Thyroid gland (tissue), 4 donors: ENCODE measurements at places on chromosomes 3 and 15.
A peak's percentile ranks its signal among the peaks of the same experiment; 100 is the strongest.

DNA sequence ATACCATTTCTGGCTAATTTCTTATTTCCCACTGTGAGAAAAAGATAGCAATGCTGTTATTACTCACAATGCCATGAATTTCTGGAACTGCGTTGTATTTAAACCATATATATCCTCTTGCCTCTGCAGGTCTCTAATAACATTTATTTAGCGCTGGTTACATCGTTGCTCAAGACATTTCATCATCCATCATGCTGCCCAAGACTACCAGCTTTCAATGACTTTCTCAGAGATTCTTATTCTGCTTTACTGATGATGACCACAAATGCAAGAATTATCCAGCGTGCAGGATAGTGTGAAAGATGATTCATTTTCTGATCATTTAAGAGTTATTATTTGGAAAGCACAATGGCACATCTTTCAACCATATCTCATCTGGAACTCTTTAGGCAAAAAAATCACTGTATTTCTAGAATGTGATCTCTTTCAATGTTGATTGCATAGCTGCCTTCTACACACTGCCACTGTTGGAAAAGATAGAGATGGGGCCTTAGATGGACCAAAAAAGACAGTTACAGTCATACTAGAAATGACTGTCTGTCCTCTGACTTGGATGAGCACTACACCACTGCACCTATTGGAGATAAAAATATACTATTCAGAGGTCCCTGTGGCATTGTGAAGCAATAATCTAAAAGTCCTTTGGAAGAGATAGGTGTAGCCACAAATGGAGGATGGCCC lies 716.1 kb downstream of the NSUN3 start:
- DNase-seq, result no peak

DNA sequence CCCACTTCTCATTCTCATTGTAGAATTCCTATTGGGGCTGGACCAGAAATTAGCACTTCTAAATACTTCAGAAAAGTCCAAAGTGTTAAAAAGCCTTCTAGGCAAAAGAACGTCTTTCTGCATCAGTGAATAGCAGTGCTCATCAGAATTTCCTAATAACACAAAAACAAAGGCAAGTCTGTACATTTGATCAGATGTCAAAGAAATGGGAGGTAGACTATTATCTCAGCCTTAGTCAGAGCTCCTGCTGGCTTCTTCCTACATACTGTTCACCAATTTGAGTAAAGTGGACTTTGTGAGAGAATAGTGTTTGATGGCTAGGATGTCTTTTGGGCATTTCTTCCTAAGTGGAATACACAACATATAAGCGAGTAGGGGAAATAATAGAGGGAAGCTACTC lies 48.7 kb downstream of the FOXB1 start:
- DNase-seq, result no peak

DNA sequence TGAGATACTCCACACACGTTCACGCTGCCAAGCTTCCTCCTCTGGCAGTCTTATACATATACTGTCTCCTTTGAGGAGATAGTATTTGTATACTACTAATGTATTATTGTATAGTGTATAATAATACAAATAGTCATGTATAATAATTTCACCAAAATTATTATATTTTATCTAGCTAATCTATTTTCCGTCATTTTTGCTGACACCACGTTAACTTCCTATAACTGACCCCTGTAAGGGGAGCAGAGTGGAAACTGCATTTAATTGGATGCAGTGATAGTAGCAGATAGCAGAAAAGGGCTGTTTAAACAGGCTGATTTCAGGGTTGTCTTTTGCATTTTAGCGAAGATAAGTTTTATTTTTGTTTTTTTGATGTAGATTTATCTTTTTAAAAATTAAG lies 30.5 kb upstream of the TMEM42 start:
- DNase-seq, result no peak

- no peak for DNase-seq
Measured at GRCh38 chr3:65729973-65730372, 308.7 kb downstream of the MAGI1 start.

DNA sequence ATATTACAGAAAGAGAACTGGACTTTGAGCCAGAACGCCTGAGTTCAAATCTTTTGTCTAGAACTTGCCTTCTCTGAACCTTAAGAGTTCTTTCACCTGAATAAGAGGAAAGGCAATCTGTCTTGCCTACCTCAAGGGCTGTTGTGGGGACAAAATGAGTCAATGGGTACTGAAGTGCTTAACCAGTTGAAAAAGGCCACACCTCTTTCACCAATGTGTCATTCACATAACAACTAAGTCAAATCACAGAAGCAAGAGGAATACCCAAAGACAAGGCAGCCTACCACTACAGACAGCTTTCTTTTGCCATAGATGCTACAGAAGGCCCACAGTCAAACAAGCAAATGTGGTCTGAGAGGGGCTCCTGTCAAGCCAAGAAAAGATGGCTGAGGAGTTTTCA lies 39.7 kb downstream of the NBEAL2 start:
- peak; percentile 38 for DNase-seq

DNA sequence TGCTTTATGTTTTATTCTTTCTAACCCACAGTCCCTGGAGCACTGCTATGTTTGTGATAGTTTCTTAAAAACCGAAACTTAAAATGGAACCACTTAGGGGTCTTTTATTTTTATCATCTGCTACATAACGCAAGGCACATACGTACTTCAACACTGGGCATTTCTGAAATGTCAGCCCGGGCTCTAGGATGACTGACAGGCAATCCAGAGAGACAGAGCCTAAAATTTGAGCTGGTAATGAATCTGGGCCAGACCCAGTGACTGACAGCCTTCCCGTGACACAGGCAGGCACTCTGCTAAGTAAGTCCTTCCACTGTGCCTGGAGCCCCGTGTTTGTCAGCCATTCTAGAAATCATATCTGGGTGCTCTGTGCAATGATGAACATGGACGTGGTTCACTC lies 84.6 kb downstream of the RYR3 start:
- DNase-seq, result no peak
